ENCODE measurements at places on chromosomes 7 and 10.

DNA sequence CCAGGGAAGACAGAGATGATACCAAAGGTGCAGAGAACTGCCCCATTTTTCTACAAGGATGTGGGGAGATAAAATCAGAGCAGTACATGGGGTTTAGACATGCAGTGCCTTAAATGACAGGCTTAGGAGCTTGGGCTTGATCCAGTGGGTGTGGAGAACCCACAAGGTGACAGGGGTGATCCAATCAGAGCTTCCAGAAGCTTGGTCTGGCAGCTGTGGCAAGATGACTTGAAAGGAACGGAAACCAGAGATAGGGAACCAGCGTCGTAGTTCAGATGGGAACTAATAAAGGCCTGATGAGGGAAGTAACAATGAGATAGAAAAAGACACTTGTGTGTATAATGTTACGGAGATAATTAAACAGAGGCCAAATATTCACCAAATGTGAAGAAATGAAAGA lies 80.7 kb downstream of the SLC37A3 start:
- DNase-seq, result no peak

- no peak for DNase-seq
These were observed 573.2 kb downstream of the AUTS2 start for GRCh38 chr7:70171369-70171920.

DNA sequence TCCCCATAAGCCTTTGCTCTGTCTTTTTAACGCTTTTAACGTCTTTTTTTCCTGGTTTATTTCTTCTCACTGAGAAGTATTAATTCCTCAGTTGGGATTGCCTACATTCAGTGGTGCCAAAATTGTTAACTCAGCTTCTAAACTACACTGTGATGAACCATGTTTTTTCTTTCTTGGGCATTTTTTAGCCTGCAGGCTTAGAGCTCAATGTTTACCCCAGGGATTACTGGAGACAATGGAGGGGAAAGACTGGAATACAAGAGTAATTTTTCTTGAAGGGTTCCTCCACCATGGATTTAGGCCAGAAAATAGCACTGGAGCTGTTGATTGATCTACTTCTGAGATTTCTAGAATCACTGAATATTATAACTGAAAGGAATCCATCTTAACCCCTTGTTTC lies 19.8 kb downstream of the STAMBPL1 start:
- DNase-seq, result no peak

- DNase-seq, result no peak
These were observed 25.2 kb downstream of the NHLRC2 start for GRCh38 chr10:113879691-113880090.

DNA sequence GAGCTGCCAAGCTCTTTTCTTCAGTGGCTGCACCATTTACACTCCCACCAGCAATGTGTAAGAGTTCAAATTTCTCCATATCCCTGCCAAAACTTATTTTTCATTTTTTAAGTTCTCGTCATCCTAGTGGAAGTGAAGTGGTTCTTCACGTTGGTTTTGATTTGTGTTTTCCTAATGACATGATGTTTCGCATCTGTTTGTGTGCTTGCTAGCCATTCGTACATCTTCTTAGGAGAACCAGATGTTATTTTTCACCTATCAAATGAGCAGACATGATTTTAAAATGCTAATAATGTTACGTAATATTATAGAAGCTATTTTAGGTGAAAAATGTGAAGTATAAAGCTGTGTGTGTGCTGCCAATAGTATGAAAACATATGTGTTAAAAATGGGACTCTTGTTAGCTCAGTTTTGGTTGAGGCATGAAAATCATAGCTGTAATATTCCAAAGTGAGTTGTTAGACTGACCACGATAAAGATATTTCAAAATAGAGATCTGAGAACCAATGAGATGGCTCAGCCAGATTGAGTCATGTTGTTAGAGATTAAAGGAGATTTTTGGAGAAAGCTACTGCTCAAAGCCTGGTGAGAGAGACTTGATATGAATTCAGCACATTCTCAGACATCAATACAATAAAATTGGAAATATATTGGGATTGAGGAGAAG lies 25.9 kb upstream of the GALNT11 start:
- DNase-seq, result peak; percentile 13

DNA sequence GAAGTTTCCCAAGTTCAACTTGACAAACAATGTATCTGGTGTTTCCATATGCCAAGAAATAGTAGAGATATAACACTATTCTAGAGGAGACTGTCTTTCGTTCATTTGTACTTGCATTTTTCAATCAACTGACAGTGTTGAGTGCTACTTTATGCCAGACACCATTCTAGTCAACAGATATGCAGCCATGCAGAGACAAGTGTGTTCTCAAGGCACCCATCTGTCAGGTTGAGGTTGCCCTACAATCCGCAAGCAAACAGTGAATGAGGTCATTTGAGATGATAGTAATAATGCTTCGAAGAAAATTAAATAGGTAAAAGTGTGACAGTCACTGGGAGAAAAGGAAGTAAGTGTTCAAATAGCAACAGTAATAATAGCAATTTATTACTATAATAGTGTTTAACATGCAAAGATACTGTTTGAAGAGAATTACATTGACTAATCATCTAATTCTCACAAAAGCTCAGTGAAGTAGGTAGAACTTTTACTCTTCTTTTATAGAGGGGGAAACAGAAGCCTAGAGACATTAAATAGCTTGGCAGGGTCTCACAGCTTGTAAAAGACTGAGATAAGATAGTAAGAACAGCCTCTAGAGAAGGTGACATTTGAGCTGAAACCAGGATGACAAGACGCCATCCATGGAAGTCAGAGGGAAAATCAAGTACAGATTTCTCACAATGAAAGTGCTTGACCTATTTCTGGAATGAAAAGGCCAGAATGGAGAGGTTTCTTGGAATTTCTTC lies 936.9 kb downstream of the SORCS3 start:
- DNase-seq, result no peak

DNA sequence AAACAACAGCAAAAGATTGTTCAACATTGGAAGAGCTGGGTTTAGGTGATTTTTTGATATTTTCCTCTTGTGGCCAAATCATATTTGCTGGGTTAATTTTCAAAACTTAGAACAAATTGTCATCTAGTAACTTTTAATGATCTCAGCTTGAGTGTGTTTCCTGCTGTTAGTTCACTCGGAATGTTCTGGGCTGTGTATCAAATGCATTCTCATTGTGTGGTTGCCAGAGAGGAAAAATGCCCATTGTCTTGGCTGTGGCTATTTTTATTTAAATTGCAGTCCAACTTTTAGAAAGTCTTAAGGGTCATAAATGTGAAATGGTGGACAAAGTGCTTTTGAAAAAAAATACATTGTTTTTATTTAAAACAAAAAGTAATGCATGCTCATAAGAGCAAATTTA lies 542.0 kb downstream of the TNS3 start:
- peak; percentile 34 for DNase-seq

- no peak for DNase-seq
These were observed 66.2 kb upstream of the INSYN2A start for GRCh38 chr10:127262606-127263005.

GRCh38 chr7:70566671-70567070 lies 565.3 kb upstream of the GALNT17 start:
- no peak for DNase-seq

DNA sequence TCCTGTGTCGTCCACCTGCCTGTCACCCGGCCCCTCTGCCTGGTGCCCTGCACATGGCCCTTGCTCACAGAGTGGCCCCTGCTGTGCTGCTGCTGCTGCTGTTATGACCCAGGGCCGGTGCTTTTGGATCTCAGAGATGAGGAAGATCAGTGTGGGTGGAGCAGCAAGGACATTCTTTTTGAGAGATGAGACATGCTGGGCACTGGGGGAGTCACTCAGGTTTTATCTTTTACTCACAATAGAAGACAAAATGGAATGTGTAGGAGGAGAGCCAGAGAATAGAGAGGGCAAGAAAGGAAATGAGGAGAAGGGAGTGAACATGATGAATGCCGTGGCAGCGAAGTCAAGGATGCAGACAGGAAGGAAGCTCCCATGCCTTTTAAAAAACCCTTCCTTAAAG lies 611.5 kb upstream of the DPP6 start:
- DNase-seq, result no peak

GRCh38 chr10:29249018-29249417 lies 39.9 kb upstream of the LYZL1 start:
- no peak for DNase-seq

GRCh38 chr7:31735991-31736982 lies 49.3 kb downstream of the PPP1R17 start:
- no peak for DNase-seq

- DNase-seq, result no peak
These were observed 132.8 kb downstream of the CFTR start for GRCh38 chr7:117612637-117613036.

DNA sequence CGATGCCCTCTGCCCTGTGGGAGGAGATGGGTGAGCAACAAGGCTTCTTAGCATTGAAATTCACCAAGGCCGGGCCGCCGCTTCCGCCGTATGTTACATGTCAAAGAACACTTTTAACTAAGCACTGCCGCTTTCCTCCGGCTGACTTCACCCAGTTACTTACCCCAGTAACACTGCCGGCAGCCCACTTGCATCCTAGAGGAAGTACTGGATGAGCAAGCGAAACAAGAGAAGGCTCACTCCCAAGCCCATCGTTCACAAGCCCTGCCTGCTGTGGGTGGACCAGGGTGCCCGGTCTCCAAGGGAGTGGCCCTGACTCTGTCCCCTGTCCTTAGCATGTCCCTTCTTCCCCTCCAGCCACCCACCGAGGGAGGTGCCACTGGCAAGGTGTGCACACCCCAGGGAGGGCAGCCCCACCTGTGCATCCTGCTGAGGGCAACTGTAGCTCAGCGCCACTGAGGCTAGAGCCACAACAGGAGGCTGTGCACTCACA lies 73.1 kb upstream of the EBF3 start:
- DNase-seq, result no peak
